ENCODE measurements at places on chromosomes 1 and 21.

DNA sequence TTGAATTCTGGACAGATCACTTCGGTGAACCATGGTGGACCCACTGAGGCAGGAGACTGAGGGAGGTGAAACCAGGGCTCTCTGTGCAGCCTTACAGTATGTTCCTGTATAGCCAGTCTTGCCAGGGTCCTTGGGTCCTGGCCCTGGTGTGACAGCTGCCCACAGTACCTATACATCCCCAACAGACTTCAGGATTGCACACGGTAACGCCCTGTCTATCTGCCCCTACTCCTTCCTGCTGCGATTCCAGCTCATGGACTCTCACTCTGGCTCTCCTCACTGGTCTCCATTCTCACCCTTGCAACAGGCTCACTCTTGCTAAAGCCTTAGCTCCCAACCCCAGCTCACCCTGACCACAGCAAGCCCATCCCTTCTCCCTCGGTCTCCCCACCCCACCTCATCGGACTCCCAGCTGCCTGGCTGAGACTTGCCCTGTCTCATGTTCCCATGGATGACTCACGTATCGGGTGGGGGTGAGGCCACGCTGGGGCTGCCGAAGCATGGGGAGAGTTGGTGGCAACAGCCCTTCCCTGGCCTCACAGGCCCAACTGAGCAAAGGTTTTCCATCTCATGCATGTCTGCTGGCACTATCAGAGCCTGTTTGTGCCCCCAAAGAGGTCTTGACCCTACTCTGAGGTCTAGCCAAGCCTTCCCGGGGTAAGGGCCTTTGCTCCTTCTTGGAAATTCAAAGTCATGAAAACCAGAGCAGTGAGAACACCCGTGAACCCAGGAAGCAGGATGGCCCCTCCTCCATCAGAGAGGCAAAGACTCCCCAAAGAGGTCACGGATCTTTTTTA is 7.1 kb downstream of the PHLDA3 start:
- no peak for DNase-seq

GRCh38 chr1:30756545-30757351 is 826 bp downstream of the LAPTM5 start:
- DNase-seq, result no peak

- DNase-seq, result no peak
These were observed 795 bp downstream of the NGF start for GRCh38 chr1:115337276-115337632.

DNA sequence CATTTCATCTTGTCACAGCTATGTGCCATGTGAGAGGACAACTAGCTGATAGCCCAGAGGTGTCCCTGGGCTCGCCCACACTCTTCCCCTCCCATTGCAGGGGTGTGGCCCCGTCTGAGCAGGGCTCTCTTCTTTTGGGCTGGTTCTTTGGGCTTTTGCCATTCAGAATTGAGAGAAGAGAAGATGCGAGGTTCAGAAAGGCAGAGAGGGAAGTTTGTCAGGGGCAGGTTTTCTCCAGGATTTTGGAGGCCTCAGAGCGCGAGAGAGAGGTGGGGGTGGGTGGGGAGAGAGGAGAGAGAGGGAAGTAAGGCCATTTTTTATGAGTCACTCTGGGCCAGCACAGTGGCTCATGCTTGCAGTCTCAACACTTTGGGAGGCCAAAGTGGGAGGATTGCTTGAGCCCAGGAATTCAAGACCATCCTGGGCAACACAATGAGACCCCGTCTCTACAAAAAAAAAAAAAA is 5.2 kb downstream of the IFI6 start:
- no peak for DNase-seq

DNA sequence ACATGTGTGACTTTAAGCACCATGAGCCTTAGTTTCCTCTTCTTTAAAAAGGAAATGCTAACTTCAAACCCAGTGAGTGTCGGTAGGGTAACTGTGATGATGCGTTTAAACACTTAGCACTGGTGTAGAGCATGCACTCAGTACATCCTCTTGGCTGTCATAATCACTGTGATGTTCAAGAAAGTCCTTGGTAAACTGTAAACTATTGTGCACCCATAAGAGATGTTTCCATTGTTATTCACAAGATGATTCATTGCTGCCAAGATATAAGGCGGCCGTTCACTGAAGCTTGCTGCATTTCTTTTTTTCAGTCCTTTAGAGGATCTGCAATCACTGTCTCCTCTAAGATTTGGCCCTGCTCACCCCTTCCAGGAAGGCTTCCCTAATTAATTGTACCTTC is 61.8 kb upstream of the DAB1 start:
- DNase-seq, result no peak

- no peak for DNase-seq
These were observed 126.2 kb upstream of the L1TD1 start for GRCh38 chr1:62068416-62068843.

- DNase-seq, result no peak
These were observed 47.6 kb downstream of the SLX9 start for GRCh38 chr21:44987301-44987885.

- DNase-seq, result no peak
These were observed 120.7 kb downstream of the NGF start for GRCh38 chr1:115217150-115218033.

DNA sequence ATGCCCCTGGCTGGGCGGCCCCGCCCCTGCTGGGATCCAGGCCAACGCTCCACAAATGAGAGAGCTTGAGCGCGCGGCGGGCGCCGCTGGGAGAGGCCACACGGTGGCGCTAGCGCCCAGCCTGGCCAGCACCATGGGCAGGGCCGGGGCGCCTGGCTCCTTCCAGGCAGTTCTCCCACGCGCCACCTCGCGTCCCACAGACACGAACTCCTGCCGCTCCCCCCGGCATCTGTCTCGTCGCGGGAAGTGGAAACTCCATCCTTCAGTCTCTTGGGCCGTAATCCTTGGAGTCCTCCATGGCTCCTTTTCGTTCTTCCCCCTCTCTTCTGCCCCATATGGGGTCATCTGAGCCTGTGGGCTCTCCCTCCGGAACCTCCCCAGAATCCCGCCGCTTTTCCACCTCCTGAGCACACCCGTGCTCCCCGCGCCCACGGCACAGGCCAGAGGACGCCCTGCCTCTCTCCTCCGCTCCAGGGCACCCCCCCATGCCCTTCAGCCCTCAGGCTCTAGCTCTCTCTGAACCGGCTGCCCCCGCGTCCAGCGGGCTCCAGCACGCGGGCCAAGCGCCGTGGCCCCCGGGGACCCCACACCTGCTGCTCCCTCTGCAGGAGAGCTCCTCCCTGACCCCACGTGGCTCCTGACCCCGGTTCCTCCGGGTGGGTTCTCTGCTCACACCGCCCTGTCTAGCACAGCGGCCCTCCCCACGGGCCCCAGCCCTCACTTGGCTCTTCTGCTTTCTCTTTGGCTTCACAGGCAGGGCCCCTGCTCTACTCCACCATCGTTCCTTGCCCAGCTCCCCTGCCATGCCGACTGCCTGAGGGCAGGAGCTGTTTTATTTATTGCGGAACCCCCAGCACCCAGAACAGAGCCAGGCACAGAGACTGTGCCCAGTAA is 31.9 kb upstream of the EDN2 start:
- DNase-seq, result peak; percentile 81

DNA sequence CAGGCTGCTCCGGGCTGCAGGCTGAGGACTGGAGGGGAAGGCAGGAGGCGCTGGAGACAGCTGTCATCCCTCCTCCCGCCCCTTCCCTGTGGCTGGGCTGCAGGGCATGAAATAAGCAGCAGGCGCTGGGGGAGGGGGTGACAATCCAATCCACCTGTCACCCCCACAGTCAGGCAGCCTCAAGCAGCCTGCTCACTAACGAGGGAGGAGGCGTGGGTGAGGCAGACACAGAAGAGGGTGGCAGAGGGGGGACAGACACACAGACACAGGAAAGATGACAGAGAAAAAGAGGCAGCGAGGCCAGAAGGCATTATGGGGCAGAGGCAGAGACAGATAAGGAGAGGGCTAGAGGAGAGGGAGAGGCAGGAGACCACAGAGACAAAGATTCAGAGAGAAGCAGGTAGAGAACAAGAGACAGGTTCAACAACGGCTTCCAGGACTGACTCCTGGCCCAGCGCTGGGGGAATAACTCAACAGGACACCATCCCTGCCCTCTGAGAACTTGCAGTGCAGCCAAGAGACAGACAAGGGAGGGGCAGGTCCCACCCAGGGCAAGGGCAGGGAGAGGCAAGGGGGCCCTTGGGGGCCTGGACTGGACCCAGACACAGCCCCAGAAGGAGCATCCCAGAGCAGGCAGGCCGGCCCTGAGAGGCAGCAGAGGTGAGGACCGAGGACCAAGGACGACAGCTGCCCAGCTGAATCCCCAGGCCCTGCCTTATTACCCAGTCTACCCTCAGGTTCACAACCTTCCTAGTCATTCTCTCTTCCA is 11.2 kb downstream of the MEF2D start:
- DNase-seq, result peak; percentile 93

DNA sequence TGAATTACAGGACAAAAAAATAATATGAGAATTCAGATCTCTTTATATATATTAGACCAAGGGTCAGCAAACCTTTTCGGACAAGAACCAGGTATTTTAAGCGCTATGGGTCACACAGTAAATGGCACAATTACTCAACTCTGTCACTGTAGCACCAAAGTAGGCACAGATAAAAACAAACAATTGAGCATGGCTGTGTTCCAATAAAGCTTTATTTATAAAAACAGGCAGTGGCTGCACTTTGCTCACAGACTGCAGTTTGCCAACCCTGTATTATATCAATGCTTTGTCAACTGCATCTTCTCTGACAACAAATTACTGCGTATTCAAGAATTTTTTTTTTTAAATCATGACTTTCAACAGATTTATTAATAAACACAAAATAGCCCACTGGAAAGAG is 29.8 kb downstream of the EDEM3 start:
- DNase-seq, result no peak

DNA sequence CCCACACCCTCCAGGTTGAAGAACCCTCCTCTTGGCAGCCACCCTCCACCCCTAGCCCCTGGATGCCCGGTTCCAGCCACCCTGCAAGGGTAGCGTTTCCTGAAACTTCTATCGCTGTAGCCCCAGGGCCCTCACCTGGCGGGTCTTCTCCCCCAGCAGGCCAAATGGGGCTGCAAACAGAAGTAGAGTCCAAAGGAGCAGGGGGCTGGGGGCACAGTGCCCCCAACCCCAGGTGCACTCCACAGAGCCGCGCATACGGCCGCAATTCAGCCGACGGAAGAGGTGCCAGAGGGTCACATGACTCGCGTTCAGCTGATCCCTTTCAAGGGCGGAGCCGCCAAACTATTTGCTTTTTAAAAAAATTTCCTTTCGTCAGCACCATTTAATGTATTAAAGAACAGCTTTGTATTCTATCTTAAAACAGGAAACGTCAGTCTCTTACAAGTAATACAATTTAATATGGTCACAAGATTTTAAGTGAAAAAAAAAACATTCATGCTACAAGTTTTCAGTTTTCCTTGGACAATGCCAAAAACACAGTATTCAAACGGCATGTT is at the start of gene GLMP:
Gene GLMP (minus strand): TSS at position 289 of the 557 bp plus-strand sequence. CDS start 34 bp downstream, at position 255.
- DNase-seq, result peak; percentile 40

GRCh38 chr1:7234471-7234755 is 449.2 kb downstream of the CAMTA1 start:
- no peak for DNase-seq

DNA sequence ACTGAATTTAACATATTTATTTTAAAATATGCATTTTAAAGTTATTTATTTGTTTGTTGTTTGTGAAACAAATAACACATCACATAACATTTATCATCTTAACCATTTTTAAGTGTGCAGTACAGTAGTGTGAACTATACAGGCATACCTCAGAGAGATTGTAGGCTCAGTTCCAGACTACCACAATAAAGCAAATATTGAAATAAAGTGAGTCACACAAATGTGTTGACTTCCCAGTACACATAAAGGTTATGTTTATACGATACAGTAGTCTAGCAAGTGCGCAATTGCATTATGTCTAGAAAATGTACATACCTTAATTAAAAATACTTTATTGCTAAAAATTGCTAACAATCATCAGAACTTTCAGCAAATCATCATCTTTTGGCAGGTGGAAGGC is 739.4 kb upstream of the ADGRL4 start:
- DNase-seq, result no peak
